ENCODE measurements at places on chromosomes 16 and 17.

DNA sequence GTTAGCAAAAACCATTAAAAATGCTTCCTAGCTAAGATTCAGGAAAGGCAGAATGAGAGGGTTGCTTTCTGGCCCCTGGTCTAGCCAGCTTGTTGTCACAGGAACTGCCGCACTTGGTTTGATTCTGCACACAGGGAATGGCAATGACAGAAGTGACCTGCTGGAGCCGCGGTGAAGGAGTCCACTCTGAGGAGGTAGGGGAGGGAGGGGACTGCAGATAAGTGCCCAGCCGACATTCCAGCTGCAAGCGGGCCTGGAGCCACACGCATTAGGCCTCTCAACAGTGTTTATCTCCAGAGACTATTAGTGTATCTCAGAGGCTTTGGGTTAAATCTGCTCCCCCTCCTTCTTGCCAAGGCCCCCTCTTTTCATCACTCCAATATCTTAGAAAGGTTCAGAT, 38.6 kb downstream of the CDRT15 start:
- DNase-seq: no peak

GRCh38 chr16:7839568-7839967, 506.9 kb downstream of the RBFOX1 start:
- no peak for DNase-seq

- DNase-seq: peak; percentile 51
Observed at GRCh38 chr17:8151120-8151640, 1.0 kb downstream of the PER1 start.

DNA sequence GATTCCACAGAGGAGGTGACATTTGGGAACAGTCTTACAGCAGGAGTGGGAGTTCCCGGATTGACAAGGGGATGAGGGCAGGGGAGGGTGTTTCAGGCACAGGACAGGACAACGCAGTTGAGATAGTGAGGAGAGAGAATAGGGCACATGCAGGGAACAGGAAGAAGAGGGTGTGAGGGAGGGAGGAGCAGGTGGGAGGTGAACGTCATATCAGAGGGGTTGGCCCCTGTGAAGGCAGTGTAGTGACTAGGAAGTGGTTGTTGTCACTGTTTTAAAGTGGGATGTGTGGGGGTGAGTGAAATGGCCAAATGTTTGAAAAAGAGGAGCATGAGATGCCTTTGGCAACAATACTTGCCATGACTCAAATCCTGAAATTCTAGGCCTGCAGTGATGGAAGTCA, 12.2 kb downstream of the PRKCB start:
- no peak for DNase-seq

DNA sequence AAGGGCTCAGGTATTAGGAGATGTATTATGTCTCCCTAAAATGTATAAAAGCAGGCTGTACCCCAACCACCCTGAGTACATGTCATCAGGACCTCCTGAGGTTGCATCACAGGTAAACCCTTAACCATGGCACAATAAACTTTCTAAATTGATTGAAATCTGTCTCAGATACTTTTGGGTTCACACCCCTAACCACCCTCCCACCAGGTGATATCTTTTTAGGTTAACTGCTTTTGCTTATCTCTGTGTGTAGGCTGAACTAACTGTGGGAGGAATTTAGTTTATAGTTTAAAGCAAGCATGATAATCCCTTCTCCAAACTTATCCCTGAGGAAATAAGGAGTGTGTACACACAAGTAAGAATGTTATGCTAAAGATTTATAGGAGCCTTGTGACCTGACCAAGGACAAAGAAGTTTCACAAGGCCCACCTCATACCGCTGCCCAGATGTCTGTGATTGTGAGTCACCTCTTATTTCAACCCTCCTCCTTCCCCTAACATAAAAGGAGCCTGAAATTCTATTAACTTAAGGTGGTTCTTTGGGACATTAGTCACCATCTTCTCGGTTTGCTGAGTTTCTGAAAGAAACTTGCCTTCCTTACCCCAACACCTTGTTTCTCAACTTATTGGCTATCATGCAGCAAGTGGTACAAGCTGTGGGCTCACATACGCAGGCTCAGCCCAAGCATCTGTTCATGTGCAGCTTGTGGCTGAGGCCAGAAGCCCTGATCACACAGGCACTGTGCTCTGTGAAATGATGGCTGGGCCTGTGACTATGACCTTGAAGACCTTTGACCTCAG, 11.3 kb downstream of the PRSS22 start:
- no peak for DNase-seq

DNA sequence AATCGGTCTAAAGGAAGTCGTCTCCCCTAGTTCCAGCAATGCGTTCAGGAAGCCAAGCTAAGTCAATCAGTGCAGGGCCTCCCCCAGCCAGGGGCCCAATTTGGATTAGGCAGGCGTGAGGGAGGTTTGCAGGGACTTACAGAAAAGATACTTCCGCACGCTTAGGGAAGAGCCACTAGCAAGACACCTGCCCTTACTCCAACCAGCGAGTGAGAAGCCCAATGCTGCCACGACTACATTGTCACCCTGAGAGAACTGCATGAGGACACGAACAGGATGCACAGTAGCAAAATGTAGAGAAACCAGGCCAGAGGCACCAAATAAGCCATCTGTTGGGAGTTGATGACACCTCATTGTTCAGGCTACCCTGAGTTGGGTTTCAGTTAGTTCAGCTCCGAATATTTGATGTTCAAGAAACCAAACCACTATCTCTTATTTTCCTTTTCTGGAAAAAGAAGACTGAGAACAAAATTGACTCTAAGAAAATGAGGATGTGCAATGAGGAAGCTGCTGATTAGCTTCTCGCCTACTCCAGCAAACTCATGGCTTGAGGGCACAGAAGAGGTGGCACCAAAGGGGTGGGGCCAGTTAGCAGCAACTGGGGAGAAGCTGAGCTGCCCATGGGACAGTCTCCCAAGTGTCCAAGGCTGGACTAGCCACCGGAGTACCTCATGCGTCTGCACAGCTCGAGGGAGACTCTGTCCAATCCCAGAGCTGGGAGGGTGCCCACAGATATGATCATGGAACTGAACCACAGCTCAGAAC, 29.3 kb downstream of the TK2 start:
- DNase-seq: no peak

DNA sequence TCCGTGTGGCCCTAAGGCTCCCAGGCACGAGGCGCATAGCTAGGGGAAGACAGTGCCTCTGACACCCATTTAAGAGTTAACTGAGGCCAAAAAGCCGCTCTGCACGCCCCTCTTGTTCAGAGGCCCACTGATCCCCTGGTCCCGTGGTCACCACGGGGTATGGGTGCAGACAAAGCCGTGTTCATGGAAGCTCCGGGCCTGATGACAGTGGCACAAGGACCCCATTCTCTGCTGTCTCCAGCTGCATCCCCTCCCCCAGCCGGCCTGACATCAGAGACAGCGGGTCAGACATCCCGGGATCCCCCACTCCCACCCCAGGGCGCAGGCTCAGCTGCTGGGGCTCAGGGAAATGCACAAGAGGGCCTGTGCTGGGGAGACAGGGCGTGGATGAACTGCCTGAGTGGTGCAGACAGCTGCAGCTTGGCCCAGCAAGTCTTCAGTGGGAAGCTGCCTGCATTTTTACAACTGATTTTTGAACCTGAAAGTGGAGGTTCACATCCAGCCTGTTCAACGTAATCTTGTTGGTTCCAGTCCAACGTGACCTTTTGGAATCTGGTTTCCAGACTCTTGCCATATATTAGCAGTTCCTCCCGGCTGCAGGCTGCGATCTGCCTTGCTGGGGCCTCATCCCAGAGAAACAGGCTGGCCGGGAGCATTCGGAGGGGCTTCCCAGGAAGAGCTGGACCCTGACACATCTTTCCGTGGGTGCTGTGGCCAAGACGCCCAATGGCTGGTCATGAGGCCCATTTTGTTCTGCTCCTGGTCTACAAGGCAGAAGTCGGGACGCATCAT, 9.7 kb upstream of the BAHCC1 start:
- DNase-seq: no peak

DNA sequence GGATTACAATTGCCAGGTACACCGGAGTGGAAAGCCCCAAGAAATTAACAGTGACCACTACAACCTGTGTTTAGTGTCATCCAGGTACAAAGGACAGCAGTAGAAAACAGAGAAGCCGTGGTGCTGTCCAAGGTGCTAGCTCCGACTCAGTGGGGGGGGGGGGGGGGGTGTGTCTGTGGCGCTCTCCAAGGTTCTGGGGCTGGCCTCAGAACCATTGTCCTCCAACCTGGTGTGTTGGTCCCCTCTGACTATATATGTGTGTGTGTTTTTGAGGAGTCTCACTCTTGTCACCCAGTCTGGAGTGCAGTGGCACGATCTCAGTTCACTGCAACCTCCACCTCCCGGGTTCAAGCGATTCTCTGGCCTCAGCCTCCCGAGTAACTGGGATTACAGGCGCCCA, 5.8 kb upstream of the ZNF23 start:
- DNase-seq: no peak
